H9 (cell line): ENCODE measurements at places on chromosomes 11 and 22. TPM values are rescaled to one million over a fixed set of nuclear protein-coding genes. Genes with fewer than 3 reads are reported as not detected.

- no peak for DNase-seq
These were observed 11.6 kb downstream of the SREBF2 start for GRCh38 chr22:41844513-41844912.

- no peak for DNase-seq
These were observed 17.9 kb downstream of the TCP11L1 start for GRCh38 chr11:33057284-33057683.

Gene MMP10
- 0.20 TPM in 1 of 2 replicates, not detected in the other for total RNA-seq

Gene SUSD2
- total RNA-seq = 3.8 and 4.2 TPM in 2 replicates

- no peak for DNase-seq
These were observed 124.4 kb upstream of the PGR start for GRCh38 chr11:101254037-101254436.

GRCh38 chr11:14237444-14237961 lies 121.5 kb downstream of the RRAS2 start:
- no peak for DNase-seq

Gene BLID
- total RNA-seq = not detected in 2 replicates

DNA sequence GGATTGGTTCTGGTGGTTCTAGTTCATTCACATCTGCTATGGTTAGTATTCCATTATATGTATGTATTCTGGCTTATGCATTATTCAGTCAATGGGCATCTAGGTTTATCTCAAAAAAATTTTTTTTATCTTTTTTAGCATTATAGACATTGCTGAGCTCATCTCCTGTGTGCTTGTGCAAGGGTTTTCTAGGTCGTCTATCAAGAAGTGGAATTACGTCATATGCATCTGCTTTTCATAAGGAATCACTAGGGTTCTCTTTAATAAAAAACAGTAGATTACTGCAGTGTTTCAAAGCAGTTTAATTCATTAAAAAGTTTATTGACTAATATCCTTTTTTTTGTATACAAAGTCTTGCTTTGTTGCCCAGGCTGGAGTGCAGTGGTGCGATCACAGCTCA lies 21.3 kb downstream of the TBC1D22A start:
- DNase-seq = no peak

- DNase-seq = no peak
These were observed 110.2 kb downstream of the APIP start for GRCh38 chr11:34805937-34806336.

DNA sequence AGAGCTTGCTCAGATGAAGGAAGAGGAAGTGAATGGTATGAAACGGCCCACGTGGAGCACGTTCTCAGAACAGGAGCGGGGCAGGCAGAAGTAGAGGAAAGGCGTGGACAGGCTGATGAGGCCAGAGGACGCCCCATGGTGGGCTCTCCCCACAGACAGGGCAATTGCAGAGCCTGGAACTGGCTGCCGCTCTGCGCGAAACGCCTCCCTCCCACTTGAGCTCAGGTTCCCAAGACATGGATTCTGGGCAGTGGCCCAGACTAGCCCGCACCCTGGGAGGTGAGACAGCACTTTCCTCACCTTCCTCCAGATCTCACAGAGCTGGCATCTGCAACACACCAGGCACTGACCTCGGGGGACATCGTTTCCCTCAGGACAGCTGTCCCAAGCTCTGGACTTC lies 117.6 kb downstream of the PHF21B start:
- DNase-seq = no peak

Gene ANO5
- total RNA-seq = 3.4 and 3.7 TPM in 2 replicates

- no peak for DNase-seq
These were observed 103.1 kb downstream of the NAT10 start for GRCh38 chr11:34208266-34209135.

Gene APOA5
- total RNA-seq = 0.11 TPM in 1 of 2 replicates, not detected in the other

Gene HBD
- not detected in 2 replicates for total RNA-seq

DNA sequence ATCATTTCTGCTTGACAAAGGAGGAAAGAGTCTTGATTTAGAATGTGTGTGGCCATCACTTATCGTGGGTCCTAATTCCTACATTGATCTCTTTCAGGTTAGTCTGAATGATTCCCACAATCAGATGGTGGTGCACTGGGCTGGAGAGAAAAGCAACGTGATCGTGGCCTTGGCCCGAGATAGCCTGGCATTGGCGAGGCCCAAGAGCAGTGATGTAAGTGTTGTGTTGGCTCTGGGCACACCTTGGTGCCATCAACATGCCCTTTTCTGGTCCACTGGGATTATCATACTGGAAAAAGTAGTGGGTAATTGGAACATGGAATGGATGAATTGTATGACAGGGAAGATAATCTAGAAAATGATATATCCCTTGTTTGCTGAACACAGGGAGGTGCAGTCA lies 17.1 kb upstream of the SORL1-AS1 start:
- DNase-seq = no peak

DNA sequence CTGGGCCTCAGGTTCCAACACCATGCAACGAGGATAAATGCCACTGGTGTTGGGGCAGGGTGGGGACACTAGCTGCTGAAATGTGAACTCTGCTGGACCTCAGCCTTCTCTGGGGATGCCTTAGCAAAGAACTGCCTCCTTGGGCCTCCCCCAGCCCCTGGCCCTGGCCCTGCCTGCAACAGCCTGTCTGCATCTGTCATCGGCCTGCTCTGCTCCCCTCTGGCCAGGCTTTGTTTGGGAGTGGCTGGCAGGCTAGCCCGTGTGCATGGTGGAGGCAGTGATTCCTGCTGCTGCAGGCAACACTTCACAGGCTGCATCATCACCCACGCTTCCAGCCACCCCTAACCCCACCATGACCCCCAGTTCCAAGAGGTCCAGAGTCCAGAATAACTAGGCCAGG lies 11.5 kb upstream of the MYOD1 start:
- no peak for DNase-seq

DNA sequence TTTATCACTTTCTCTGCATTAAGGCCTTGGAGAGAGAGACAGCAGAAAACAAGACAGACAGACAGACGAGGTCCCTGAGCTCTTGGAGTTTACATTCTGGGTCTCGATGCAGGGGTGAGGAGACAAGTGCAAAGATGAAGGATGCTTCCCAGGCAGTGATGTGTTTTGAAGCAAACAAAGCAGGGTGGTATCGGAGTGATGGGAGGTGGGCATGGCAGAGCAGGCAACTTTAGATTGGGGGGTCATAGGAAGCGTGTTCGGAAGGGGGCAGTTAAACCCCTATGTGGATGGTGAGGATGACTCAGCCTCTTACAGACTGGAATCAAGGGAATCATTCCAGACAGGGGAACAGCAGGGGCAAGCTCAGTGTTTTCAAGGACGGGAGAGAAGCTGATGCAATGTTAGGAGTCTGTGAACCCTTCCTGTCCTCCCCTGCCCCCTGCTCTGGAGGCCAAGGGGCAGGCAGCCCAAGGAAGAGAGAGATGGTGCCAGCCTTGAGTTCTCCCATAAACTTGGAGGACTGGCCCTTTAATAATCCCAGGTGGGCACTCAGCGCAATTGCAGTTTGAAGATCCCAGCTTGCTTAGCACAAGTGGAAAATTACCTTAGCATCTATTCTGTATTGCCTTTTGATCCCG lies 180.2 kb downstream of the CHST1 start:
- DNase-seq = no peak

Gene PIWIL4
- total RNA-seq = not detected in 2 replicates

Gene OPCML
- total RNA-seq = 0.46 and 0.94 TPM in 2 replicates

- no peak for DNase-seq
These were observed 218.3 kb upstream of the CTSC start for GRCh38 chr11:88555829-88556202.

DNA sequence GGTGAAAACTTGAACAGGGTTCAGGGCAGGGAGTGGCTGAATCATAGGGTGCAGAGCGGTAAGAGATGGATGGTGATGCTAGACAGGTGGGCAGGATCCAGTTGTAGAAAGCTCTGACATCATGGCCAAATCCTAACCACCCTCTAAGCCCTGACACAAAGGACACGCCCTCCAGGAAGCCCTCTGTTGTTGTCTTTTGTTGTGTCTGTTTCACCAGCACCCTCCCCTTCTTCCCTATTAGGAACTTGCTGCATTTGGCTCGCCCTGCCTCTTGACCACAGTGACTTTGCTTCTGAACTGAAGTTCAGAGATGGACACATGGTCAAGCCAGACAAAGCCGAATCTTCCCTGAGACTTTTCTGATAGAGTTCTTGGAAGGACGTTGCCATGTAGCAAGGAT lies 14.2 kb upstream of the APOL6 start:
- no peak for DNase-seq

- no peak for DNase-seq
These were observed 3.8 kb downstream of the TIMM8B start for GRCh38 chr11:112082729-112083128.

Gene PRODH
- total RNA-seq = 51.2 and 54.3 TPM in 2 replicates

DNA sequence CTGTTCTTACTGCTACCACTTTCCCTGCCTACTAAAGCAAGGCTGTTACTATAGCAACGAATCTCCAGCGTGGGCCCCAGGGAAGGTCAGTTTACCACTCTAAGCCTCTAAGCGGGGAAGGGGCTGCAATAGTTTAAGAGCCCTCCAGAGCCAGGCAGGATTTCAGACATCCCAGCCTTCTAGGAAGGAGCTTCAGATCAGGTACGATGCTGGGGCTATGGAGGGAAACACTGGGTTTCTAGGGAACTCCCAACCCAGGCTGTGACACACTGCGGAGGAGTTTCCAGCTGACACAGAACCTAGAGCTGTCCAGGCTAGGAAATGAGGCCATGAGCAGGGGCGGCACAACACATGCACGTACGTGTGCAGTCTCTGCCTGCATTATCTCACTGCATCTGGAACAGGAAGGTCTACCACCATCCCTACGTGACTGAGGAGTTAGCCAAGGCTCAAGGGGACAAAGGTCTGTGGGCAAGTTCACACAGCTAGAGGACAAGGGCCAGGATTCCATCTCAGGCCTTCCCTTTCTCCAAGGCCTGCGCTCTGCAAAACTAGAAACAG lies 20.4 kb downstream of the HPS4 start:
- DNase-seq = no peak

Gene RGL4
- not detected in 2 replicates for total RNA-seq

GRCh38 chr11:47152953-47153950 lies 23.4 kb downstream of the ARFGAP2 start:
- peak; percentile 88 for DNase-seq

Gene CASP12
- not detected in 2 replicates for total RNA-seq

Gene POTEH
- total RNA-seq = not detected in 2 replicates

- no peak for DNase-seq
These were observed 12.0 kb downstream of the TRIOBP start for GRCh38 chr22:37708580-37709444.

- DNase-seq = no peak
These were observed 8.1 kb downstream of the ZFP91 start for GRCh38 chr11:58586998-58587397.

DNA sequence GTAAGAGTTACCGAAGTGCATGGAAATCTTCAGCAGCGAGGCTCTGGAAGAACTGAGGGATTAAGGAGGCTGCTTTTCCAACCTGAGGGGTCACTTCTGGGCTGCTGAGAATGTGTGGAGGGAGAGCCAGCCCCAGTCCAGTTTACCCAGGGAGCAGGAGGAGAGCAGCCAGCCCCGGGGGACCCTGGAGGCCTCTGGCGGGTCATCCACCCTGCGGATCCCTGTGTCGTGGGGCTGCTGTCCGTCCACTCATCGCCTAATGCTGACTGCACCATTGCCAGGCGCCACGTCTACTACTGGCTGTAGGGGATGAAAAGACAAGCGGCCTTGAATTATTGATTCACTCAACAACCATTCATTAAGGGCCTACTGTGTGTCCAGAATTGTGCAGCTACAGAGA lies 228.7 kb upstream of the TBCEL start:
- DNase-seq = no peak

GRCh38 chr22:38655519-38656255 lies 505 bp downstream of the FAM227A start:
- DNase-seq = no peak

Gene PHOX2A
- total RNA-seq = 1.1 and 1.4 TPM in 2 replicates

- DNase-seq = peak; percentile 63
These were observed 1.9 kb upstream of the LTBP3 start for GRCh38 chr11:65559951-65560537.

DNA sequence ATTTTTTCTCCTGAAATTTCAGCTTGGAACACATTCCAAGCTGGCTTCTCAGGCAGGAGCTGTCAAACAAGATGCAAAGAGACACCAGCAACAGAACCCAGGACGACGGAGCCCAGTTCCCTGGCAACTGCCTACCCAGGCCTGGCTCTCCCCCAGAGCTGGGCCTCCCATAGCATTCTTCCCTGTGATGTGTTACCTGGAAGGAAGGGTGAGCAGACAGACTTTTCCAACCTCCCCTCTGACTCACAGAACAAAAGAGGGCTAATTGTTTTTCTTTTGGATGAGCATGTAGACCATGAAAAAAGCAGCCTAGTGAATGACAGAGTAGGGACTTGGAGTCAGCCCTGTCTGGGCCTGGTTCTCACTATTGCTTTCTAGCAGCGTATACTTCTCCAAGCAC lies 55.3 kb upstream of the BMAL1 start:
- no peak for DNase-seq

- DNase-seq = no peak
These were observed 29.5 kb downstream of the SLC22A12 start for GRCh38 chr11:64620381-64620971.

- peak; percentile 72 for DNase-seq
These were observed 36.7 kb downstream of the ISX start for GRCh38 chr22:35102663-35103062.

Gene PDGFB
- total RNA-seq = 6.1 and 7.1 TPM in 2 replicates

DNA sequence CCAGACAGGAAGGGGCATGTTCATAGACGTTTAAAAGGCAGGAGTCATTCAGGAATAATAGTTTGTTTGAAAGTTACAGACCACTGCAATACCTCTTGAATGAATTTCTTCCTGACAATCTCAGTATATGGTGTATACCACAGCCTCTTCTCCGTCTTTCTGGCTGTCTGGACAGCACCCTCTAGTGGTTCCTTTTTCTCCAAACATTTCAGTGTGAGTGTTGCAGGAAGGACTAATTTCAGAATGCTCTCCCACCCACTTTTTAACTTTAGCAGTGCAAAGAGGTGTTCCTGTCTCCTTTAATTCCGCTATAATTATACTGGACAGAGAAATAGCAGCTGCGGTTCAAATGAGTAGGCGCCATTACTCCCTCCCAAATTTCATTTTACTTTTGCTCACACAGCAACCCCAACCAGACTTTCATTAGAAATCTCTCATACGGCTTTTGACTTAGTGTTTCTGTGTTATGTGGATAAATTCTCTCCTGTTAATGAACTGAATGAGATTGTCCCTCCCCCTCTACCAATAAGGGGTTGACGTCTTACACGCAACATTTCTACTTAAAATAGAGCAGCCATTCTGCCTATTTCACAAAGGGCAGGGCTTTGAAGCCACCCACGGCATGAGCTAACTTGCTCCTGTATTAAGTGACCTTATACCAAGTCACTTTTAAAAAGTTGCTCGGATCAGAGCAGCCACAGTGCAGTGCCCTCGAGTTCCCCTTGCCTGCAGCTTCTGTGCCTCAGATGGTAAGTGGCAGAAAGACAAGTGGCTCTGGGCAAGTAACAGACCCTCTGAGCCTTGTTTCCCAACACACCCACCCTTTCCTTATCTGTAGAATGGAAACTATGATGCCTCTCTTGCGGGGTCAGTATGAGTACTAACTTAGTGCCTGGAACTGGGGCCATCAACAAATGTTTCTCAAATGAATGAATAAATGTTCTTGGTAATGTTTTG lies 368.6 kb downstream of the OPCML start:
- peak; percentile 40 for DNase-seq

- DNase-seq = no peak
These were observed 50.6 kb upstream of the APOA1 start for GRCh38 chr11:116888024-116888423.
